ENCODE measurements at places on chromosomes 16 and 17.

- no peak for DNase-seq
Observed at GRCh38 chr17:7632492-7632894, 2.6 kb downstream of the SHBG start.

- DNase-seq, result no peak
Observed at GRCh38 chr17:17088086-17088485, 45.8 kb downstream of the MPRIP start.

GRCh38 chr16:2905988-2906387 is 5.7 kb upstream of the FLYWCH1 start:
- no peak for DNase-seq

GRCh38 chr17:58370716-58371115 is 18.7 kb upstream of the SUPT4H1 start:
- no peak for DNase-seq

GRCh38 chr16:17574256-17574655 is 103.5 kb upstream of the XYLT1 start:
- DNase-seq, result no peak

GRCh38 chr16:84959045-84959576 is 52.2 kb downstream of the ZDHHC7 start:
- DNase-seq, result no peak

GRCh38 chr17:69551212-69552010 is 136.9 kb downstream of the MAP2K6 start:
- no peak for DNase-seq

DNA sequence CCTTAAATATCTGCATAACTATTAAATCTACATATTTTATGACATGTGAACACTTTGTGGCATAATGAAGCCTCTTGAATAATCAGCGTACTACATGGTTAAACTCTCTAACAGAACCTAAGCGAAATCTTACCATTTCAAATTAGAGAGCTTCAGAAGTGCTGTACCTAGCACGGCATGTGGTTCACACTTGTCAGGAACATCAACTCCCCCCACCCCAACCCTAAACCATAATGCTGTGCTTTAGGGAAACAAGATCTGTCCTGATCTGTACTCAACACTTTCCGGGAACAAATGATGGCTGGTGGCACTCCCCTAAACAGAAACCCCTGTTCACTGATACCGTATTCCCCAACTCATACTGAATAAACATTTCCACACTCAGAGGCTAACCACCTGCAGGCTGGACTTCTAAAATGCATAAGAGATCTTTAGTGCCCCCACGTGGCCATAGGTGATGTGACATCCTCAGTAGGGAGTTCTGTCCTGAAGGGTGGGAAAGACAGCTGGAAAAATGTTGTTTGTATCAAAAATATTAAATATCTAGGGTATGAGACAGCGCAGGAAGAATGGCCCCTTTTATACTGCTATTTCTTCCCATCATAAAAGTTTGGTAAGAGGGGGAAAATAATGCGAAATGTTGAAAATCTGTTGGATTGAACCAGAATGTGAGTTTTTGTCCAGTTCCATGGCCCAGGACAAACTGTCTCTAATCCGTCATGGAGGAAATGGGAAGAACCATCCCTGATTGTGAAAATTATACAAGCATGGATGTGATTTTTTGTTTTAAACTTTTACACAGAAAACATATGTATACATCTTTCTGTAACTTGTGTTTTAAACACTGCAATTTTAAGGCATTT is 88.6 kb downstream of the USP31 start:
- peak; percentile 22 for DNase-seq

GRCh38 chr17:35895636-35896587 is 15.8 kb upstream of the CCL5 start:
- DNase-seq, result no peak

- DNase-seq, result no peak
Observed at GRCh38 chr17:5234645-5235576, at the start of gene SCIMP. TSS of gene SCIMP (minus strand) at chr17:5234860. CDS start at chr17:5234755, 105 bp downstream.

DNA sequence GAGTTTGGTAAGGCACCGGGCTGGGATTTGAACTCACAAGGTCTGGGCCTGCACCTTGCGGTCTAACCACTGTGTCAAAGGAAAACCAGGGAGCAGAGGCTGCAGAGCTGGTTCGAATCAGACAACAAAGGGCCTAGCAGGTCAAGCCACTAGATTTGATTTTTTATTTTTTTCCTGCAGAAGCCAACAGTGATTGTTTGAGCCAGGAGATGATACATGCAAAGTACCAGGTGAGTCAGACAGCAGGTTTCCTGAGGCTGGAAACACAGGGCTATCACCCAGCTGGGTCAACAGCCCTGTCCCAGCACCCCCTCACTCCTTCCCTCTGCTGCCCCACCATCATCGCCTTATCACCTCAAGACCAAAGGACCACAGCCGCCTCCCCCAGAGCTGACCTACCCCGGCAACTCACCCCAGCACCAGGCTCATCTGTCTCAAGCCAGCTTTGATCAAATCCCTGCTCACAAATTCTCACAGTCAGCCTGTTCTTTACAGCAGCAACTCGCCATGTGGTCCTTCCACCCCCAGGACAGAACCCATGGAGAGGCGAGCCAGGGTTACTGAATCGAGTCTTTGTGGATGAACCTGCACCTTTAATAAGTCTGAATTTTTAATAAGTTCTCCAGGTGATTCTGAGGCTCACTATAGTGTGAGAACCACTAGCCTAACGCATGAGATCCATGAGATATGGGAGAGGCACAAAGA is 13.0 kb upstream of the KRT19 start:
- DNase-seq, result no peak
